B cell (primary cell): ENCODE measurements at places on chromosomes 2 and 18.

- no peak overlapping the region for H3K4me3 ChIP-seq
- no peaks in the 10 kb centered on the region for H3K4me1 ChIP-seq
- no peak overlapping the region for H3K27ac ChIP-seq
- DNase-seq = no peak
Observed at GRCh38 chr2:200829258-200829655, 17.5 kb downstream of the BZW1 start.

DNA sequence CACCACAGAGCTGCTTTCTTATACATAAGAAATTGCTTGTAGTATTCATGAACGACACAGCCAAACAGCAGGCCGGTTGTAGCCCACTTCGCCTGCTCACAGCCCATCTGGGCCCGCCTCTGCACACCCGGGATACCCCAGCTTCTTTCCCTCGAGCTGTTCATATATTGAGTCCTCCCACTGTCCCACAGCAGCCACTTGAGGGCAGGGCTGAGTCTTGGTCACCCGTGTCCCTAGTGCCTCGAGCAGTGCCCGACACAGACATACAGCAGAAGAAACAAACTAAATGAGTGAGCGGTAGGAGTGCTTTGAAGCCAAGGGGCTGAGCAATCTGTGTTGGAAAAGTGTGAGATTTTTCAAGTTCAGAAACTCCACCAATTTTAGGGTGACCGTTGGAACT, 251.4 kb downstream of the KLHL29 start:
- no peaks in the 10 kb centered on the region for H3K36me3 ChIP-seq
- no peaks in the 10 kb centered on the region for H3K27me3 ChIP-seq
- no peaks in the 10 kb centered on the region for H3K4me1 ChIP-seq
- H3K4me3 ChIP-seq = no peak overlapping the region
- no peak for DNase-seq

GRCh38 chr2:21427606-21428005, 303.8 kb downstream of the TDRD15 start:
- DNase-seq = no peak
- no peaks in the 10 kb centered on the region for H3K36me3 ChIP-seq
- H3K27ac ChIP-seq = no peak overlapping the region
- no peaks in the 10 kb centered on the region for H3K4me1 ChIP-seq

- peaks cover 34% of the 10 kb centered on the region for H3K4me1 ChIP-seq
- no peaks in the 10 kb centered on the region for H3K36me3 ChIP-seq
- no peaks in the 10 kb centered on the region for H3K27me3 ChIP-seq
- H3K27ac ChIP-seq = peak overlapping the region; percentile 98
- peak overlapping the region; percentile 61 for H3K4me3 ChIP-seq
Observed at GRCh38 chr2:70141902-70142589, 48.8 kb downstream of the C2orf42 start.

DNA sequence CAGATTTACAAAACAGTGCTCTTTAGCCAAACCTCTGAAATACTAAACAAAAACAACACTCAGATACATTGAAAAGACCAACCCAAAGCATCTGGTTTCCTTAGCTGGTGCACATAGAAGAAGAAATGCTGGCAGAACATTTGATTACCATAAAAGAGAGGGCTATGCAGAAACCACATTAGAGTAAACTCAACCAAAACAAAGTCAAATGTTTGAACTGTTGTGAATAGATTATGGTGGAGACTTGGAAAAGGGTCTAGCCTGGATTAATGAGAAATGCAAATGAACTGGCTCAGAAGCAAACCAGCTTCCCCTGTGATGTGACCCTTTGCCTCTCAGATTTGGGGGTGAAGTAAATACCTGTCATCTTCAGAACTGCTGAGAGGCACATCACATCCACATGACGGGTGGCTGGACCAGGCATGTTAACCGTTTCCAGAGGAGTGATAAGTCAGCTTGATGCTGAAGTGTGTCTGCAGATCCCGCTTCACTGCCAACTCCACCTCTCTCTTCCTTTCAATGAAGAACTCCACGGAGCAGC, 153.0 kb downstream of the NRP2 start:
- no peaks in the 10 kb centered on the region for H3K36me3 ChIP-seq
- H3K27me3 ChIP-seq = no peaks in the 10 kb centered on the region
- no peak overlapping the region for H3K4me3 ChIP-seq
- no peaks in the 10 kb centered on the region for H3K4me1 ChIP-seq
- no peak for DNase-seq

GRCh38 chr2:230128623-230129342, 60.1 kb upstream of the SLC16A14 start:
- H3K27ac ChIP-seq = no peak overlapping the region
- H3K27me3 ChIP-seq = no peaks in the 10 kb centered on the region
- no peak overlapping the region for H3K4me3 ChIP-seq
- H3K4me1 ChIP-seq = peaks cover 11% of the 10 kb centered on the region
- DNase-seq = no peak

- H3K27ac ChIP-seq = no peak overlapping the region
- peaks cover 18% of the 10 kb centered on the region for H3K4me1 ChIP-seq
- no peaks in the 10 kb centered on the region for H3K27me3 ChIP-seq
- no peak overlapping the region for H3K4me3 ChIP-seq
Observed at GRCh38 chr18:64717026-64717425, 568.1 kb upstream of the LINC00305 start.

- no peaks in the 10 kb centered on the region for H3K36me3 ChIP-seq
- no peak overlapping the region for H3K27ac ChIP-seq
- no peak for DNase-seq
Observed at GRCh38 chr2:73037947-73038585, 33.4 kb downstream of the SFXN5 start.

DNA sequence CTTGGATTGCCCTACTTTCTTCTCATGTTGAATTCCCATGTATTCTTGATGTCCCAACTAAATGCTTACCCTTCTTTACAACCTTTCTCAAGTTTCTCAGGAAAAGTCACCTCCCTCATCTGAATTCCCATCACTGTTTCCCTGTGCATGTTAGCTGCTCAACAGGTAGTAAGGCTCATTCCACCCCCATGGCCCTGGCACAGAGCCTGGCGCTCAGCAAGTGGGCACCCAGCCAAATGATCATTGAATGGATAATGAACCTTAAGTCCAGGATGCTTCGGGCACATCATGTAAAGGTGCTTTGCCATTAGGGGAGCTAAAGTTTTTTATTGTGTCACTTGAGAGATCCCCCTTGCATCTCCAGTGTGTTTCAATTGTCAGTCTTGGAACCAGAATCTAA, 124.0 kb downstream of the PKP4 start:
- H3K4me3 ChIP-seq = no peak overlapping the region
- no peaks in the 10 kb centered on the region for H3K4me1 ChIP-seq
- H3K27me3 ChIP-seq = no peaks in the 10 kb centered on the region

DNA sequence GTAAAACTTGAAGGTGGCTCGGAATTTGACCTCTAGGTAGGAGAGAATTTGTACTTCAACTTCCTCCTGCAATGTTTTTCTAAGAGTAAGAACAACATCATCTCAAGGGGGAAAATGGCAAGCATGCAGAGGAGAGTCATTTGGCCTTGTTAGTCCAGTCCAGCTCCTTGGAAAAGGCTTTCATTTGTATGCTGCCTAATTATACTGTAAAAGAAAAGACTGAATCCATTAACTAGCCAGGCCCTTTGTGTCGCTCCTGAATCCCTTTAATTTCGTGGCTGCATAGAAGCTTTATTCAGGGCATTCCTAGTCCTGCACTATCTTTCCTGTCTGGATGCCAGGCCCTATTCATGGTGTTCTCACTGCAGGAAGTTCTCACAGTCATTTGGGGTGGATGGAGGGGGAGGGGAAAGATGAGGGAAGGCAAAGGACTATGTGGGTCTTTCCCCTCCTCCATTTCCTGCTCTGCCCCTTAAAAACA, 36.0 kb downstream of the PHLPP1 start:
- H3K27ac ChIP-seq = no peak overlapping the region
- no peak for DNase-seq
- no peaks in the 10 kb centered on the region for H3K36me3 ChIP-seq
- no peak overlapping the region for H3K4me3 ChIP-seq
- H3K27me3 ChIP-seq = no peaks in the 10 kb centered on the region

- H3K27ac ChIP-seq = no peak overlapping the region
- no peak overlapping the region for H3K4me3 ChIP-seq
- no peak for DNase-seq
- H3K4me1 ChIP-seq = no peaks in the 10 kb centered on the region
- H3K36me3 ChIP-seq = no peaks in the 10 kb centered on the region
- H3K27me3 ChIP-seq = no peaks in the 10 kb centered on the region
Observed at GRCh38 chr18:56060967-56061541, 473.1 kb upstream of the TCF4 start.

- no peak overlapping the region for H3K27ac ChIP-seq
- no peak overlapping the region for H3K4me3 ChIP-seq
- H3K27me3 ChIP-seq = no peaks in the 10 kb centered on the region
- no peaks in the 10 kb centered on the region for H3K36me3 ChIP-seq
- H3K4me1 ChIP-seq = peaks cover 10% of the 10 kb centered on the region
- no peak for DNase-seq
Observed at GRCh38 chr2:18546567-18546966, 13.9 kb downstream of the RDH14 start.

- DNase-seq = no peak
- no peaks in the 10 kb centered on the region for H3K36me3 ChIP-seq
- no peaks in the 10 kb centered on the region for H3K27me3 ChIP-seq
- no peaks in the 10 kb centered on the region for H3K4me1 ChIP-seq
- no peak overlapping the region for H3K27ac ChIP-seq
- no peak overlapping the region for H3K4me3 ChIP-seq
Observed at GRCh38 chr2:108367014-108367413, 10.7 kb upstream of the SULT1C4 start.

- H3K4me1 ChIP-seq = no peaks in the 10 kb centered on the region
- H3K27ac ChIP-seq = no peak overlapping the region
- no peaks in the 10 kb centered on the region for H3K36me3 ChIP-seq
- H3K4me3 ChIP-seq = no peak overlapping the region
Observed at GRCh38 chr18:37552286-37552685, 13.3 kb downstream of the CELF4 start.

- DNase-seq = no peak
- H3K36me3 ChIP-seq = no peaks in the 10 kb centered on the region
- no peaks in the 10 kb centered on the region for H3K4me1 ChIP-seq
- H3K27me3 ChIP-seq = no peaks in the 10 kb centered on the region
- no peak overlapping the region for H3K4me3 ChIP-seq
- H3K27ac ChIP-seq = no peak overlapping the region
Observed at GRCh38 chr2:3288470-3289170, 89.0 kb downstream of the EIPR1 start.

GRCh38 chr2:42051543-42052235, 3.9 kb downstream of the PKDCC start:
- H3K27ac ChIP-seq = no peak overlapping the region
- no peaks in the 10 kb centered on the region for H3K27me3 ChIP-seq
- H3K36me3 ChIP-seq = no peaks in the 10 kb centered on the region
- DNase-seq = no peak
- H3K4me1 ChIP-seq = peaks cover 11% of the 10 kb centered on the region
- no peak overlapping the region for H3K4me3 ChIP-seq

DNA sequence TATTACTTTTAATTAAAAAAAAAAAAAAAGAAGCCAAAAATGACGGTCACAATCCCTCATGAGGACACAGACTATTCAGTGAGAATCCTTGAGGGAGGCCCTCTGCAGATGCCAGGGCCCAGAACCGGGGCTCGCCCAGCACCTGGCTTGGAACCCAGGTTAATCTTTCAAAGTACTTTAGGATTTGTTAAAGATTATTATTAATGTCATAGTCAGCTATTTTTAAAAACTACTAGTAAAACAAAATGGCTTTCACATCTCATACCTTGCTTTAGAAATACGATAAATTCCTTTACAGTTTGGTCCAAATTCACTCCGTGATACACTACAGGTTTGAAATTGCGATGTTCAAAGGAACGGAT, 27.1 kb downstream of the C2orf76 start:
- H3K27me3 ChIP-seq = no peaks in the 10 kb centered on the region
- H3K4me3 ChIP-seq = no peak overlapping the region
- peak overlapping the region; percentile 54 for H3K27ac ChIP-seq
- peaks cover 3% of the 10 kb centered on the region for H3K36me3 ChIP-seq

GRCh38 chr2:20172273-20173055, 52.5 kb downstream of the SDC1 start:
- peaks cover 2% of the 10 kb centered on the region for H3K27me3 ChIP-seq
- DNase-seq = no peak
- no peak overlapping the region for H3K4me3 ChIP-seq
- H3K27ac ChIP-seq = no peak overlapping the region
- no peaks in the 10 kb centered on the region for H3K4me1 ChIP-seq
- H3K36me3 ChIP-seq = no peaks in the 10 kb centered on the region

GRCh38 chr18:21703241-21703820, 1.2 kb downstream of the ABHD3 start:
- DNase-seq = no peak
- H3K36me3 ChIP-seq = peaks cover 17% of the 10 kb centered on the region
- H3K4me1 ChIP-seq = peaks cover 10% of the 10 kb centered on the region
- H3K4me3 ChIP-seq = peak overlapping the region; percentile 87
- H3K27ac ChIP-seq = peak overlapping the region; percentile 92
- no peaks in the 10 kb centered on the region for H3K27me3 ChIP-seq

- H3K4me1 ChIP-seq = no peaks in the 10 kb centered on the region
- DNase-seq = no peak
- H3K4me3 ChIP-seq = no peak overlapping the region
- no peak overlapping the region for H3K27ac ChIP-seq
- no peaks in the 10 kb centered on the region for H3K36me3 ChIP-seq
Observed at GRCh38 chr2:218362606-218363005, 5.9 kb downstream of the CATIP start.

DNA sequence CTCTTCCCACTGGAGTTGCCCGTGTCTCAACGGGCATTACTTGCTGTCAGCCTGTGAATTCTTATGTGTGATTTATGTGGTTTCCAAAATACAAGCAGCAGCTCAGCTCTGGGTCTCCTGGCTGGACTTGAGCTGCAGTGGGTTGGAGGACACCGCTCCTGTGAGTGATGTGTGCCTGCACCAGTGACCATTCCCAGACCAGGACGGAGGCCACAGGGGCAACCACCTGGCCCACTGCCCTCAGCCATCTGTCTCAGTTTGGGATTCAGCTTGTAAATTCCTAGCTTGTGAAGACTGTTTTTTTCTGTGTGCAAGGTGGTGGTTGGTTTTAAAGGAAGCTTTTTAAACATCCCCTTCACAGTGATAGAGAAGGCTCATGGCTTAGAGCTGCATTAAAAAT, 261.0 kb downstream of the BCL2 start:
- H3K27ac ChIP-seq = no peak overlapping the region
- H3K4me3 ChIP-seq = no peak overlapping the region
